ENCODE measurements at places on chromosomes 2 and 18.

DNA sequence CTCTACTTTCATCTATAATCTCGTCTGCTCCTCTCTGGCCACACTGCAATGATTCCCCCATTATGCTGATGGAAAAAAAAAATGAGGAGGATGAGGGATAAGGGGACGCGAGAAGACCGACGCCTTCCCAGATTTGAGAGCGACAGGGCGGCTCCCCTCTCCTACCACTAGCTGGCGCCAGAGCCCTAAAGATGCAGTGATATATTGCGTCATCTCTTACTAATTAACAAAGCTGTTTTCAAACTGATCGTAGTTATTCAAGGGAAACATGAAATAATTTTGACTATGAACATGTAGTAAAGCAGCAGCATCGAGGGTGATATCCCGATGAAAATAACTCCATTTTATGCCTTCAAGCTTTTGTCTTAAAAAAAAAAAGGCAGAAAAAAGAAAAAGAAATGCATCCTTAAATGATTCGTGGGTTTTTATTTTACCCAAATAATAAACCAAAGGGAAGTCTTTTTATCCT lies 48.0 kb upstream of the HNRNPA3 start:
- H3K36me3 ChIP-seq = no peaks in the 10 kb centered on the region
- peaks cover 12% of the 10 kb centered on the region for H3K4me1 ChIP-seq
- H3K4me3 ChIP-seq = peak overlapping the region; percentile 44
- peak overlapping the region; percentile 24 for H3K27ac ChIP-seq
- peak; percentile 89 for DNase-seq

GRCh38 chr2:56177420-56178220 lies 6.2 kb upstream of the CCDC85A start:
- H3K4me1 ChIP-seq = no peaks in the 10 kb centered on the region
- no peaks in the 10 kb centered on the region for H3K27me3 ChIP-seq
- H3K27ac ChIP-seq = no peak overlapping the region
- no peaks in the 10 kb centered on the region for H3K36me3 ChIP-seq
- no peak for DNase-seq

DNA sequence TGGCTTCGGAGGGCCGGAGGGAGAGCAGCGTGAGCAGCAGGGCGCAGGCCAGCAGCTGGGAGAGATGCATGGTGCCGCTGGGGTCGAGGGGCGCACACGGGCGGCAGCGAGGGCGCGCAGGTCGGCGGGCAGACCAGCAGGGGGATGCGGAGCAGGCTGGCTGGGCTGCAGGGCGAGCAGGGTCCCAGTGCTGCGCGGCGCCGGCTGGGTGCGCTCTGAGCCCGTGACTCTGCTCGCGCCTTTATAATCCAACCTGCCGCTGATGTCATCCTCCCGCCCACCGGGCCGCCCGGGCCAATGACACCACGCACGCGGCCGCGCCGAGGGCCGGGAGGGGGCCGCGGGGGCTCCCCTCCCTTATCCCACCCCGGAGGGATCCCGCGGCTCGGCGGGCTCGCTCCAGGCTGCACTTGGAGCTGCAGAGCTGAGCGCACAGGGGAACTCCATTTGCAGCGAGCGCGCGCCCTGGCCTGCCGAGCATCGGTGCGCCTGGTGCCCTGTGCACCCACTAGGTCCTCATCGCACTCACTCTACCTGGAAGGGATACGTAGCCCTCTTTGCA lies at the start of gene NPPC:
Gene NPPC (minus strand): TSS at position 217 of the 562 bp plus-strand sequence. CDS start 147 bp downstream, at position 70.
- no peak within 1 kb of the TSS for H3K27ac ChIP-seq
- no peak within 1 kb of the TSS for H3K4me3 ChIP-seq
- peaks cover 20% of the 10 kb centered on the region for H3K4me1 ChIP-seq
- no peaks in the 10 kb centered on the region for H3K36me3 ChIP-seq
- DNase-seq = no peak
- peaks cover 30% of the 10 kb centered on the region for H3K27me3 ChIP-seq

- DNase-seq = no peak
- no peak overlapping the region for H3K27ac ChIP-seq
- H3K27me3 ChIP-seq = no peaks in the 10 kb centered on the region
- H3K4me1 ChIP-seq = no peaks in the 10 kb centered on the region
Measured at GRCh38 chr2:63992061-63992685, 27.1 kb downstream of the VPS54 start.

DNA sequence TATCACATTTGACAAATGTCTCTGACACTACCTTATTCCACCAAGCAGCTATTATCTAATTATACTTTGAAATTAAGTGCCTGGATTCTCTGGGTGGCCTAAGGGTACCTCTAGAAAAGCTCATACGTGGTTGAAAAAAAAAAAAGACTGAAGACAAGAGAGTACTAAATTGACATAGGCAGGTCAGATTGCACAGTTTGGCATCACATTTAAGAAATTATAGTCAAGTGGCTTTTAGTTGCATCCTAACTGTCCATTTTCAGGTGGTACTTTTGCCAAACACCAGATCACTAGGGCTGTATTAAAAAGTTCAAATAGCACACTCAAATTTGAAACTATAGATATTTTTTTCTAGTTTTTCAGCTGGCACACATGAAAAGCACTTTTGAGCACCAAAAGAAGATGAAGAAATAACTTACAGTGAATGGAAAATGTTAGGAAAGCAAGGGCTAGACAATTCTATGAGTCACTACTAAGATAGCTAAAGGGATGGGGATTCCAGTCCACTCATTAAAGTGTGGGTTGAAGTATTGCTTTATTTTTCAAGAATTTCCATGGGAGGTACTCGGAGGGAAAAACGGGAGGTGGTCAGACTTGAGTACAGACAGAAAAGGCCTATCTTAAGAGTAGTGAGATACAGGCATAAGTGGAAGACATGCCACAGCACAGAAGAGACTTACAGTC lies 106.5 kb upstream of the COL5A2 start:
- no peaks in the 10 kb centered on the region for H3K4me1 ChIP-seq
- H3K27ac ChIP-seq = no peak overlapping the region
- no peak overlapping the region for H3K4me3 ChIP-seq
- H3K36me3 ChIP-seq = no peaks in the 10 kb centered on the region
- DNase-seq = no peak

DNA sequence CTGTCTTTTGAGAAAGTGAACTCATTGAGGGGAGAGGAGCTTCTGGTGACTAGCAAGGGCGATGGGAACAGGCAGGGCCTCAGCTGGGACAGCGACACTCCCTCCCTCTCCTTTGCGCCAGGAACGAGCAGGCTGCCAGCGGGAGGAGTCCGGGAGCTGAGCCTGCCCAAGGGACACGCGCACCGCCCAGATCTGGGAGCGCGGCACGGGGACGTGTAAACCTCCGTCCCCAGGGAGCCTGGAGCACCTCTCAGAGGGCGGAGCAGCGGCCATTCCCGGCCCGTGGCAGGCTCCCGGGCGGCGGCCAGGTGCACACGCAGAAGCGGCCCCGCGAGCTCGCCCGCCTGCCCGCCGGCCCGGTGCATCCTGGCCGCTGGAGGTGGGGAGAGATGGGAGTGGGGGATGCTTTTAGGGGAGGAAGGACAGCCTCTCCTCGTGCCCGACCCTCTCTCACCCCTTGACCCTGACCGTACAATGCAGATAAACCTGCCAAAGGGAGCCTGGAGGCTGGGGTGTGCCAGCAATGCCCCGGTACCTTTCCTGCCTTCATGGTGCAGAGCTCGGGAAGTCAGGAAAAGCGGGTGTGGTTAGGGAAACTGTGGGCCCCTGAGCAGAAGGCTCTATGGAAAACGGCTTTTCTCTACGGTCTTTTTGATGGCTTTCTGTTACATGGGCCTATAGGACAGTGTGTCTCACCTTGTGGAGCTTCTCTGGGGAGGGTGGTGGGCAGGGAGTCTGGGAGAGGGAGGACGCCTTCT lies 2.2 kb downstream of the AQP4 start:
- no peak overlapping the region for H3K4me3 ChIP-seq
- H3K4me1 ChIP-seq = no peaks in the 10 kb centered on the region
- DNase-seq = no peak
- H3K27me3 ChIP-seq = no peaks in the 10 kb centered on the region

All from natural killer cell (primary cell).